ENCODE measurements at places on chromosomes 6 and 20. TPM values are rescaled to one million over a fixed set of nuclear protein-coding genes. Genes with fewer than 3 reads are reported as not detected.
A peak's percentile ranks its signal among the peaks of the same experiment; 100 is the strongest.

DNA sequence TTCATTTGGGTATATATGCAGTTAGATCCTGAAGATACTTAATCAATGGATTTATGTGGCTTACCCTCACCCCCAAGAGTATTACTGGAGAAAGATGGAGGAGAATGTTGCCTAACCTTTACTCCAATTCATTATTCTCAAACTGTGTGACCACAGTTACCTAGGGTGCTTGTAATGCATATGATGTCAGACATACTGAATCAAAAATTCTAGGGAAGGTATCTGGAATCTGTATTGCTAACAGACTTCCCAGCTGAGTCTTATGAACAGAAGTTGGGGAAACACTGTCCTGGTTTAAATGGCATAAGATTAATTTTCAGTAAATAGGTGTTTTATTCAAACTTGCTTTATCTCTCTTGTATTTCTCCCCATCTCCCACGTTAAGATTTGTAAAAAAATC lies 83.9 kb downstream of the PKIB start:
- no peak for DNase-seq

- peak; percentile 41 for DNase-seq
Observed at GRCh38 chr6:7424967-7425807, 35.6 kb downstream of the RIOK1 start.

- no peak for DNase-seq
Observed at GRCh38 chr6:151196555-151196954, 43.2 kb upstream of the AKAP12 start.

DNA sequence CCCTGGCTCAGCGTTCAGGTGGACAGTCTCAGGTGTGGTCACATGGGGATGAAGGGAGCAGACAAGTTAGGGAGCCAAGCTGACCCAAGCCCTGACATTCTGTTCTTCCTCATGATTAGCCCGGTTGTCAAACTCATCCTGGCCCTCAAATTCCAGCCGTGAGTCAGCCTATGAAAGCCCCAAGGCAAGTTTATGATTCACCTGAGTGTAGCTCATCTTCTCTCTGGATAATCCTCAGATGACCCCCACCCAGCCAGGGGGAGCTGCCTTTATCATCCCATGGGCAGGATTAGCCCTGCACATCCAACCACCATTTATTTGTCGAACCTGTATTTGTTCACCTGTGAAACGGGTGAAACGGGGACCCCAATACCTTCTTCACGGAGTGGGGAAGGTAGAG lies 161.9 kb downstream of the DHX35 start:
- no peak for DNase-seq

The C6orf163 gene
- total RNA-seq = 1.5 TPM

GRCh38 chr6:52788478-52788877 lies 15.1 kb downstream of the GSTA1 start:
- DNase-seq = no peak

GRCh38 chr6:130843575-130844320 lies 16.5 kb downstream of the SMLR1 start:
- no peak for DNase-seq

DNA sequence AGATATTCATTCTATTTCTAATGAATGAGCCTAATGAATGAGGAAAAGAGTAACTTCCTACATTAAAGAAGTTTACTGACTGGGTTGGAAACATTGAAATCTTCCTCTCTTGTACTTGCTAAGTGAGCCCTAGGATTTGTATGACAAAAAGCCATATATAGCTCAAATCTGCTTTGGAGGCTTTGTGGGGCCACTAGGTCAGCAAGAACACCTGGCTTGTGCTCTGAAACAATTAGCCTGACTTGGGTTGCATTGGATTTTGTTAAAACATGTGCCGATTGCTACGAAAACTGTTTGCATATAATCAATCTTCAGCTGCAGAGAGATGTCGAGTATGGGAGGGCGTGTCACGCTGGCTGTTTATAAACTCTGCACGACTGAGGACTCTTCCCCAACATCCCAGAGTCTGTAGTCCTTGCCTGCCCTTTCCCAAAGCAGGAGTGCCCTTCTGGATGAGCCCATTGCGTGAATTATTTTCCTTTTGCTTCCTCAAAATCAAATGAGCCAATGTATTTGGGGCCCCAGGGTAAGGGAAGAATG lies 684.8 kb downstream of the DHX35 start:
- no peak for DNase-seq

The PRL gene
- not detected for total RNA-seq

- no peak for DNase-seq
Observed at GRCh38 chr20:10639737-10640556, 33.9 kb downstream of the JAG1 start.

GRCh38 chr6:166005944-166006899 lies 161.4 kb downstream of the TBXT start:
- peak; percentile 43 for DNase-seq

The TTK gene
- total RNA-seq = 62.2 TPM

The ROS1 gene
- total RNA-seq = not detected

The RIN2 gene
- 1.3 TPM for total RNA-seq

The WFDC13 gene
- not detected for total RNA-seq

DNA sequence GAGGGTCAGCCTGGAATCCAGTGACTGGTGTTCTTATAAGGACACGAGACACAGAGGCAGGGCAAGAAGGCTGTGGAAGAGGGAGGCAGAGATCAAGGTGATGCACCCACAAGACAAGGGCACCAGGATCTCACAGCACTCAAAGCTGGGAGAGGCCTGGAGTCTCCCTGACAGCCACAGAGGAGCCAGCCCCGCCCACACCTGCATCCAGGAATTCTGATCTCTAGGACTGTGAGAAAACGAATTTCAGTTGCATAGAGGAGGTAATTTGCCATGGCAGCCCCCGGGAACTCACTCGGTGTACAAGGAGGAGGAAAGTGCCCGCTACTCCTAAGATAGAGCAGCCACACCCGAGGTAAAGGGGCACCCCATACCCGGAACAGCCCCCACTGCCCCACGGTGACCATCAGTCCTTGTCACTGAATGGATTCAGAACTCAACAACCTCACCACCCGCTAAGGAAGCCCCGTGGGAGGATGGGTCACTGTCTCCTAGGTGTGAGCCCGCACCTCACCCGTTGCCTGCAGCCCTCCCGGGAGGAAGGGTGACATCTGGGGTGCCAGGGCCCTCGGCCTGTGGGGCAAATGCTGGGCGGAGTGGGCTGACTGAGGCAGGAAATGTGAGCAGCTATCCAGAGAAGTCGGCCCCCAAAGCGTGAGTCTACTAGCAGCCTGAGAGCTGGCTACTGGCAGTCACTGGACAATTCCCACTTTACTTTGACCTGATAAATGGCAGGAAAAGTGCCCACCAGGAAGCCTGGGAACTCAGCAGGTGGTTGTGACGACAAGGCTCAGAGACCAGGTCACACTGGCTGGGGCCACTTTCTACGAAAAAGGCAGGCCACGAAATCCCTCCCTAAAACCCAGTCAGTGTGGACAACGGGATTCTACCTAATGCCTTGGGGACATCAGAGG lies 22.4 kb downstream of the DLL1 start:
- DNase-seq = no peak

The SLC12A5 gene
- 5.9 TPM for total RNA-seq

DNA sequence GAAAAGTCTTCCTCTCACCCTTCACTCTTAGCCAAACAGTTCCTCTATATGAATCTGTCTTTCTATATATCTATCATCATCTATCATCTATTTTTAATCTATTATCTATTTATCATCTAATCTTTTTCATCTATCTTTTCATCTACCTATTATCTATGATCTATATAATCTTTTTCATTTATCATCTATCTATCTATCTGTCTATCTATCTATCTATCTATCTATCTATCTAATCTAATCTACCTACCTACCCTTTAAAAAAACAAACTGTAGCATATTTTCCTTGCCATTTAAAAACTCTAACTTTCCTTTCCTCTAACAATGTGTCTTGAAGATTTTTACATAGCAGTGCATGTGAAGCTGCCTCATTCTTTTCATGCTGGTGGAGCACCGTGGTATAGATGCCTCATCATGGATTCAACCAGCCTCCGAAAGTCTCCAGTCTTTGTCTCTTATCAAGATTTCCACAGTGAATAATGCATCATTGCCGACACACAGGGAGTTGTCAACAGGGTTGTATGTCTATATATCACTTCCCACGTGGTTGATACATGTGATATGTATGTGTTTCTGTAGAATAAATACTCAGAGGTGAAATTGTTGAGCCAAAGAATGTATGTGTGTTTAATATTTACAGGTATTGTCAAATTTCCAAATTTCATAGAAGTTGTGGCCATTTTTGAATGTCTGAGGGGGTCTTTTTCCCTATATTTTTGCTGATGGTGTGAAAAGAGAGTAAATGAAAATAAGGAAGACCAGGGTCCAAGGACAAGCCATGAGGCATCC lies 51.3 kb downstream of the VEGFA start:
- no peak for DNase-seq

- no peak for DNase-seq
Observed at GRCh38 chr6:152001408-152001807, 193.9 kb downstream of the ESR1 start.

The TREM1 gene
- total RNA-seq = not detected

DNA sequence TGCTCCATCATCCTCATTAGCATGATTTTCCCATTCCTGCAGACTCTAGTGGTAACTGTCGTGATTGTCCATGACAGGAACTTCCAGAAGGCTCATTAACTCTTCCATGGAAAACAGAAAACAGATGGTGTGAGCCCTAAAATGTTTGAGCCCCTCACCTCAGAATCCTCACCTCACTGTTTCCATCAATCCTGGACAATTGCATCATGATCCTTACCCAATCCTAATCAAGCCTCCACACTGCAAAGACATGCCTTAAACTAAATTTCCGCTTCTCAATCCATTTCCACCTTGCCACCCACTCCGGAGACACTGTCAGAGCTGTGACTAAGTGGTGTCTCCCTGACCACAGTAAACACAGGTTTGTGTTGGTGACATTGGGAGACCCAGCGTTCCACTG lies 311.0 kb upstream of the JARID2 start:
- no peak for DNase-seq
